DMS79 treated with DMSO at 0.1 percent for 48 hours (cell line): ENCODE measurements at places on chromosomes 4 and X.

DNA sequence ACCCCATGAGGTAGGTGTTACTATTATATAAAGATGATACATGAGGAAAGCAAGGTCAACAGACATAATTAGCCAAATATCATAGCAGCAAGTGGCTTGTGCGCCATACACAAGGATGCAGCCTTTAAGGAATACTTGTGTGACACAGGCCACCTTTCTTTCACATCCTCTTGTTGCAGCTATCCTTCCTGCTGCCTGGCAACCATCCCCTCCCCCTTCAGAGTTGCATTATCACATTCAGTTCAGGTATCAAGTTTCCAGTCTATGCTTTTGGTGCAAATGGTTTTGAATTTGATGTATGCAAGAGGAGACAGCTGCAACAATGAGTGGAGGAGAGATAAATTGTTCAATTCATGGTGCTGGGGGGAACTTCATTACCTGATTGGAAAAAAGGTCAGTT, 6.4 kb downstream of the ZCCHC18 start:
- DNase-seq: peak; percentile 0

- no peak for DNase-seq
Measured at GRCh38 chr4:71945791-71946190, 86.0 kb upstream of the NPFFR2 start.

DNA sequence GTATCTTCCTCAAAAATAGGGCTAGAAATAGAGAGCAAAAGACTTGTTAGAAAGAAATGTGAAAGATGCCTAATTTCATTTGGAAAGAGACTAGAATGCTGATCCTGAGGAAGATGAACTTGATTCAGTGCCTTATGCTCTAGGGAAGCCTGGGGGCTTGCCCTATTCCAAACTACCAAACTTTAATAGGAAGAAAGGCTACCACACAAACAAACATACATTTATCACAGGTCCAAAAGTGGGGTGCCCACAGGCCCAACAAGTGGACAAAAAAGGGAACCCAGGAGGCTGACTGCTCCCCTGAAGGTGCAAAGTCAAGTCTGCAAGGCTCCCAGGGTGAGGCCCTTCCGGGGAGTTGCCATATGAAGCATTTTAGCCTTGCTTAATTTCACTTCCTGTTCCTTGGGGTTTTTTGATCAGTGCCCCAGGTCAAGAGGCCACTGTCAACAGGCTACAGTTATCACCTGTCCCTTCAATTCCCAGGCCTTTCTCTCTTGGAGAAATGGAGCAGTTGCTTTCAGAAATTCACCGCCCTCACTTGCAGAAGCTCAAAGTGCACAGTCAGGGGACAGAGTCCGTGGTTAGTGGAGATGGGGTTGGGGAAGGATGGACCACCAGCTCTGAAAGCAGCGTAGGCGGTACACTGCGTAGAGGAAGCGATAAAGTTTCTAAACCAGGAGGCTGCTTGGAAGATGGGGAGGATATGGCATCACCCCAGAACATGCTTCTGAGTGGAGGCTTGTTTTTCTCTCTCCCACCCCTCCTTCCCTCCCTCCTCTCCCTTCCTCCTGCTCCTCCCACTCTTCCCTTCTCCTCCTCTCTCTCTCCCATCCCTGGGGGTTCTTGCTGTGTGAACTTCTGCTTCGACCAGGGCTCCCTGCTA, 36.4 kb downstream of the TMEM154 start:
- no peak for DNase-seq

DNA sequence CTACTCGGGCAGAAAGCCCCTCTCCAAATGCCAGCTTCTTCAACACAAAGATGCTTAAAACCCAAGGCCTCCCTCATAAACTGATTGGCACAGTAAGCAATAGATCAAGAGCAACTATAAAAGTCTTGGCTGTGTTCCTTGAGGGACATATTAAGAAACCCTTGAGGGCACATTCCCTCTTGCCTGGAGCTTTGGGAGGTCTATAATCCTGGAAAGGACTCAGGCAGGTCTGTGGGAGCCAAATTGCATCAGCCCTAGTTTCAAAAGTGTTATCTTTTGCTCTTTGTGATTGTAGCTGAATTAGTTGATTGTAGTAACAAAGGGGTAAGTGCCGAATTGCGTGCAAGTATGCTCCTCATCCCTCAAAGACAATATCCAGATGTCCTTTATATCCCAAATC, 18.6 kb upstream of the SETD7 start:
- DNase-seq: peak; percentile 83

DNA sequence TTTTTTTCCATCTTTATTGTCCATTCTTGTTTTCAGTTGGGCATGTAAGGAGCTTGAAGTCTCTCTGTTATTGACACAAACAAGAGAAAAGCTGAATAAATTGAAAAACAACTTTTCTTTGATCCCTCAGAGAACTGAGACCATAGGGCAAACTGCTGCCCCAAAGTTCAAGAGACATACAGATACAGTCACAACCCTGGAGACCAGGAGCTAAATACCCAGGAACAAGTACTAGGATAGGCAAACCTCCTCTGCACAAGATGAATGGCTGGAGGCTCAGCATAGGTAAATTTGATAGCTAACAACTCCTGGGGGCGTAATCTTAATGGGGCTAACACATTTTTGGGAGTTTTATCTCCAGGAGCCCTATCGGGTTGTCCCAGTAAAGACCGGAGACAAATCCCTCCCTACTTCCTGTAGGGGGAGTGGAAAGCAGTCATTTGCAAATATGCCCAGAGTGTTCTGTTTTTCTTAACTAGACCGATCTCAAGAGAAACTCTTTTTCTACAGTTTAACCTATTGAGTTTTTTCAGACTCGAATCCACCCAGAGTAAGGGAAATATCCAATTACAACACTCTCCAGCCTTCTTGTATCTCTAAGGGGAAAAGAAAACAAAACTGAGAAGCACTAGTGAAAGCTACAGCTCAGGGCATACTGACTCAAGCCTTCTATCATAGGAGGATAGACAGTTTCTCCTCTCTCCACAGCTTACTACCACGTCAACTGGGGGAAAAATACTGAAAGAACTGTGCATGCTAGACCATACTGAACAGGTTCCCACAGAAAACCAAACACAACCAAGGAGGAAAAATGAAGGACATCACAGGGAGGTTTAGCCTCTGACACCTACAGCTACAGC, 23.1 kb downstream of the MAGEA8 start:
- DNase-seq: no peak

GRCh38 chrX:20517565-20517964, 250.9 kb upstream of the RPS6KA3 start:
- no peak for DNase-seq

DNA sequence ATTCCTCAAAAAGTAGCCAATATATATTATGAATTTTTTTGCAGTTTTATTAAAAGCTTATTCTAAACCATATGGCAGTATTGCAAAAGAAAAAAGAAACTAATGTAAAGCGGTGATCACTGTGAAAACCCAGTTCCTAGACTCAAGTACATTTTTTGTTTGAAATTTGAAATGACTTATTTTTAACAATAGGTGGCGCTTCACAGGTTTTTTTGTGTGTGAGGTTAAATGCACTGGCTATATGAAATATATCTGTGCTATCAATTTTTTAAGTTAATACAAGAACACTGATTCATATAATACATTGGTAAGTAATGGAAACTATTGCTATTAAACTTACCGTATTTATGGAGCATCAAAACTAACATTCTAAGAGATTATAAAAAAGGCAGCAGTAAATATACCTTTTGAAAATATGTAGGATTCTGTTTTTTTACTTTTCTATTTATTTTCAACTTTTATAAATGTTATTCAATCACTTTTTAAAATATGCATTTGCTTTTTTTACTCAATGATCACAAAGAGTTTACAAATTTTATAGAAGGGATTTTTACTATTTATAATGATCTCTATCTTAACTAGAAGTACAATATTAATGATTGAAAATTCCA, 5.6 kb upstream of the SPRY1 start:
- no peak for DNase-seq

DNA sequence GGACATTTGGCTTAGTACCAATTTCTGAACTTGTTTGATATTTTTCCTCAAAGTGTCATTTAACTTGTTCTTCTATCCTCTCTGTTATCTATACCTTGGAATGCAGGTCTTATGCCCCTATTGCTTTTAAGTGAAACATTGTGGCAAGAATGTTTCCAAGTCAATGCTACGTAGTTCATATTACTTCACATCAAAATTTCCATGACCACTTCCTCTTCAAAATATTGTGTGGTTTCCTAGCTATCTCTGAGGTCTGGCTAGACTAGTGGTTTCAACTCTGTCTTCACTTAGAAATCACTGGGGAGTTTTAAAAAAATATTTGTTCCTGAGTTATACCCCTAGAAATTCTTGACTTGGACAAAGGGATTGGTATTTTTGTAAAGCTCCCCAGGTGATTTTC, 20.2 kb upstream of the RASGEF1B start:
- DNase-seq: no peak

DNA sequence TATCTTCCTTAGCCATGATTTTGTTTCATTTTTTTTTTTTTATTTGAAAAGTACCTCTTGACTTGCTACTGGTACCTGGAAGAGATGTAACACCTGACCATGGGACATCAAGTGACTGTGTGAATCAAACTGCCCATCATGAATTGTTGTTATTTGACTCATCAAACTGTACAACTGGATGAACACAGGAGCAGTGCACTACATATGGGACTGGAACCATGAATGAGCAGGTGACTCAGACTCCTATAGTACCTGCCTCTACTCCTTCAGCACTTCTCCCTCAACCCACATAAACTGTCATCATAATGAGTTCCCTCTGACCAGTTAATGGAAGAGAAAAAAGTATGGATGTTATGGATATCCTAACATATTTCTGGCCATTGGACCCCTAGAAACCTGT, 15.9 kb upstream of the UBE2D3 start:
- no peak for DNase-seq

DNA sequence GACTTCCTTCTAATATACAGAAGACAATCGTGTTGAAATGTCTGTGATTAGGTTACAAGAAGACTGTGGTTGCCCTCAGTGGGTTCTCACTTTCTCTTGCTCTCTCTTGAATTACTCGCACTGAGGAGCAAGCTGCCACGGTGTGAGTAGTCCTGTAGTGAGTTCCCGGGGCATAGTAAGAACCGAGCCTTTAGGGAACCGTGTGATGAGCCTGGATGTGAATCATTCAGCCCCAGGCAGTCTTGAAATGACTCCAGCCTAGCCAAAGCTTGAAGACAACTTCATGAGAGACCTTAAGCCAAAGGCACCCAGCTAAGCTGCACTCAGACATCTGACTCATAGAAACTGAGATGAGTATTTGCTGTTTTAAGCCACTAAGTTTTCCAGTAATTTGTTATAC, 292.7 kb downstream of the SPOCK3 start:
- DNase-seq: no peak

- DNase-seq: no peak
Measured at GRCh38 chr4:154640999-154641398, 28.5 kb upstream of the FGG start.

- DNase-seq: no peak
Measured at GRCh38 chr4:7701866-7702649, 237.6 kb downstream of the AFAP1 start.

- DNase-seq: peak; percentile 15
Measured at GRCh38 chr4:127143460-127144195, 489.1 kb upstream of the INTU start.

GRCh38 chrX:51737091-51737490, 6.2 kb upstream of the GSPT2 start:
- DNase-seq: no peak

DNA sequence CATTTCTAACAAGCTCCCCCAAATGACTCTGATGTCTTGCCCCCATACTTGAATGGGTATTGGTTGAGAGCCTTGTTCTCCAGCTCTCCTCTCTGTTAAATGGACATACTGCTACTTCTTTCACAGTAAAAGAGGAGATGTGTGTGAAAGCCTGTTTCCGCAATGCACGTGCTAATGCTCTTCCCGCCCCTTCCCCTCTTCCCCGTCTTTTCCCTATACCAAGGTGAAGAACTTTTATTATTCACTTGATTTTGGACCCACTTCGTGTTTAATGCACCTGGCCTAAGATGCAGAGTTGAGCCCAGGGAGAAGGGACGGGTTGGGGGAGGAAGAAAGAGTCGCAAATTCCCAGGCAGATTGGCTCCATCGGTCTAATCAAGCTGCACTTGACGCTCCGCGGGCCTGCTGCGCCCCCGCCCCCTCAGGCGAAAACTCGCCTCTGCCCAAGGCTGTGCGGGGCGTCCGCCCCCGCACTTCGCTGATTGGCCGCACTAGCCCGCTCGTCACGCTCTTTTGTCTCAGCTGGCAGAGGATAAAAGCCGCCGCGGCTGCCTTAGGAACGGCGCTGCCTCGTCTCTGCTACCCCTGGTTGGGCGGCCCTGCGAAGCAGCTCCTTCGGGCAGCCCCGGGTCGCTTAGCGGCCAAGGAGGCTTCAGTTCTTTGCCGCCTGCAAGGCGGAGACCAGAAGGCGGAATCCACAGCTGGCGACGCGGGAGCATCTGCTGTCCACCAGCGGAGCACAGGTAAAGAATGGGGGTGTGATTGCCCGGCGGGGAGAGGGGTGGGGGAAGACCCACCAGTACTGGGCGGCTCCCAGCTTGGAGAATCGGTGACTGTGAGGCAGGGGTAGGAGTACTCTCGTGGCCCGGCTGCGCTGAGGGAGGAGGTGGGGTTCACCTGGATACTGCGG, at the start of gene ZCCHC12:
TSS of gene ZCCHC12 (plus strand) at position 562 of the 910 bp plus-strand sequence. CDS start 1,421 bp downstream, outside the sequence.
- DNase-seq: peak; percentile 53

DNA sequence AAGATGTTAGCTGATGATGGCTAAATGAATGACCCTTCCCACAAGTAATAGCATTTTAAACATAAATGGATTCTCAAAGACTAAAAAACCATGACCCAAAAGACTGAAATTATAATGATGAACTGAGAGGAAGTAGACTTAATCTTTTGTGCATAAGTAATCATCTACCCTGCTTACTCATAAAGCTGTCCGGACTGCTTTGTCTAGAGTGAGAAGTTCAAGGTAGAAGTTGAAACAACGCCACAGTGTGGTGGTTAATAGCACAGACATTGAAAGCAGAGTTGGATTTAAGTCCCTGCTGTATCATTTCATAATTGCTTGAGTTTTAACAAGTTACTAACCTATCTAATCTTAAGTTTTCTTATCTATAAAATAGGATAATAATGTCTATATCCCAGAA, 346.6 kb downstream of the CENPC start:
- DNase-seq: no peak

DNA sequence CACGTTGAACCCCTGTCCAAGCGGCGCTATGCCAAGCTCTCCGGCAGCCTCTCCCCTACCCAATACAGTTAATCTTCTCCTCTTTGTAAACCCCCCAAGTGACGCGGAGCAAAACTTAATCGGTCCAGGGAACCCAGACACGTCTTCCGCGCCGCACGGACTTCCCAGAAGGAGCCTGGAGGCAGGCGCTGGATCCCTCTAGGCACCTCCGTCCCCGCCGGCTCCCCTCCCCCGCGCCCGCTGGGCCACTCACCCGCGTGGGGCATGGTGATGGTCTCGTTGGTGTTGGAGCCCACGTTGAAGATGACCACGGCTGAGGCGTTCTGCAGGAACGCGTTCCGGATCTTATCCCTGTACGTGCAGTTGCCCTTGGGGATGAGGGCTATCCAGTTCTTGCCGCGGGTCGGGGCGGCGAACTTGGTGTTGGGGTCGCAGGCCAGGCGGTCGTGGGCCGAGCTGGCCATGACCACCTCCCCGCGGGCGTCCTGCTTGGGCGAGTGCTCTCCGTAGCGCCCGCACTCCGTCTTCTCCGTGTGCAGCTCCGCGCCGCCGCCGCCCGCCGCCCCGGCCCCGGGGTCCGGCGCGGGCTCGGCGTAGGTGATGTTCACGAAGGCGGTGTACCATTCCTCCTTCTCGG, 1.1 kb downstream of the RNF150 start:
- no peak for DNase-seq
